ENCODE measurements at places on chromosomes 3 and 15.

- no peak for DNase-seq
Measured at GRCh38 chr3:158419820-158420653, 151.0 kb upstream of the MLF1 start.

DNA sequence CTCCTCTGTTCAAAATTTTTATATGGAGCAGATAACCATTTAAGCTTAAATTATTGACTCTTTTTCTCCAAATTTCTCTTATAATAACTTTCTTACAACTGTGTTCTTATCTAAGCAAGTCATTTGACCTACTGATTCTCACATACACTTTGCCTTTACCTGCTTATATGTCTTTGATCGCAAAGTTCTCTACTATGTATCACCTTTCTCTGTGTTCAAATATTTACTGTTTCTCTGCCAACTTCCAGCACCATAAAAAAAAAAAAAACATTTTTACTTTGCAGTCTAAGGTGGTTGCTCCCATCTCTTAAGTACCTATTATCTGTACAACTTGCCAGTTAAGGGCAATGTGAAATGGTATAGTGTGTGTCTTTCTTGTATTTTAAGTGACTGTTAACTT, 100.8 kb upstream of the DPH6 start:
- no peak for DNase-seq

DNA sequence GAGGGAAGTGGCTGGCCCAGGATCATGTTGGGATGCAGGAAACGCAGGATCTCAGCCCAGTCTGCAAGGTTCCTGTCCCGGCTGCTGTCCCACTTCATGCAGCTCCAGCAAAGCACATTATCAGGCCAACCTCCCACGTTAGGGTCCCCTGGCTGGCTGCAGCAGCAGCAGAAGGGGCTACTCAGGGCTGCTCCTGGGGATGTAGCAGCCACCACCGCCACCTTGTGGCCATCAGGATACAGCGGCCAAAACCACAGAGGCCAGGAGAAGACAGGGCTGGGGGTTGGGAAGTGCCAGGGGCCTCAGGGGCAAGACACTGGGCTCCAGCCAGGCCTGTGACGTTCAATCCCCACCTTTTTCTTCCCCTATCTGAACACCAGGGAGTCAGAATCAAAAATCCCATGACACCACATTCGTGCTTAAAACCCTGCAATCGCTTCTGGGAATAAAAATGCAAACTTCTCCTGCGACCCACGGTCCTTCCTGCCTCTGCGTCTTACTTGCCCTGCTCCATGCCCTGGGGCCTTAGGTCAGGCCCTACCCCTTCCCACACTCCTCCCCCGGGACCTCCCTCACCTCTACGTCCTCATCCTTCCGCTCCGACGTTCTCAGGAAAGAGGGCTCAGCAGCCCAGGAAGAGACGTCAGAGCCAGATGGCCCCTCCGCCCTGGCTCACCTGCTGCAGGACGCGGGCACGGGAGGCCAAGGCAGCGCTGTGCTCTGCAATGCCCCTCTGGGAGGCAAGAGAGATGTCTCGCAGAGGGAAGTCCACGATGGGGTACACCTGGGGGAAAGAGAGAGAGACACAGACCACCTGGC, 21.5 kb downstream of the SSUH2 start:
- DNase-seq, result peak; percentile 67

DNA sequence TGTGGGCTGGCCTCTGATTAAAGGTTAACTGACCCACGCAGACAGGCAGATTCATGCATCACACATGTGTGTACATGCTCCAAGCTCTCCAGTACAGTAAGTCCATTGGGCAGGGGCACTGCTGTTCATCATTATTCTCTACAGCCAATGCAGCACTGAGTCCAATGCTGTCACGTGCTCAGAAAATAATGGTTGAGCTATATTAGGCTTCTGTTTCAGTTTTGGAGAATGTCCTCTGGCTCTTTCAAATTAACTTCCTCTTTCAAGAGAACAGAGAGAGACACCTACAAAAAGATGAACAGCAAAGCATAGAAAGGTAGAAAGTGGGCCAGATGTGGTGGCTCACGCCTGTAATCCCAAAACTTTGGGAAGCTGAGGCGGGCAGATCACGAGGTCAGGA, 202.6 kb downstream of the MEX3B start:
- no peak for DNase-seq

- no peak for DNase-seq
Measured at GRCh38 chr3:23620638-23621015, 185.1 kb upstream of the UBE2E1 start.

GRCh38 chr3:136989781-136990524, 32.2 kb downstream of the IL20RB start:
- no peak for DNase-seq

DNA sequence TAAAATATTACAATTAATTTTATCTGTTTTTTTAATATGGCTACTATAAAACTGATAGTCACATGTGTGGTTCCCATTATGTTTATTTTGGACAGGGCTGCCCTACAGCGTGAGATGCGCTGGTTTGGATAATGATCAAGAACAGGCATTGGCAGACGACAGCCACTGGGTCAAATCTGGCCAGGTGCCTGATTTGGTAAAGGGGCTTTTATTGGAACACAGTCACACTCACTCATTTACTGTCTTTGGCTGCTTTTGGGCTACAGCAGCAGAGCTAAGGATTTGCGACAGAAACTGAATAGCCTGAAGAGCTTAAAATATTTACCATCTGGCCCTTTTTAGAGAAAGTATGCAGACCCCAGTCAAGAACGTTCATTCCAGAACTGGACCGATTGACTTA, 724.2 kb upstream of the CFAP20DC start:
- DNase-seq, result no peak

GRCh38 chr15:25596644-25597562, 158.1 kb upstream of the UBE3A start:
- peak; percentile 3 for DNase-seq

GRCh38 chr15:79956354-79956939, 14.5 kb downstream of the BCL2A1 start:
- DNase-seq, result no peak

DNA sequence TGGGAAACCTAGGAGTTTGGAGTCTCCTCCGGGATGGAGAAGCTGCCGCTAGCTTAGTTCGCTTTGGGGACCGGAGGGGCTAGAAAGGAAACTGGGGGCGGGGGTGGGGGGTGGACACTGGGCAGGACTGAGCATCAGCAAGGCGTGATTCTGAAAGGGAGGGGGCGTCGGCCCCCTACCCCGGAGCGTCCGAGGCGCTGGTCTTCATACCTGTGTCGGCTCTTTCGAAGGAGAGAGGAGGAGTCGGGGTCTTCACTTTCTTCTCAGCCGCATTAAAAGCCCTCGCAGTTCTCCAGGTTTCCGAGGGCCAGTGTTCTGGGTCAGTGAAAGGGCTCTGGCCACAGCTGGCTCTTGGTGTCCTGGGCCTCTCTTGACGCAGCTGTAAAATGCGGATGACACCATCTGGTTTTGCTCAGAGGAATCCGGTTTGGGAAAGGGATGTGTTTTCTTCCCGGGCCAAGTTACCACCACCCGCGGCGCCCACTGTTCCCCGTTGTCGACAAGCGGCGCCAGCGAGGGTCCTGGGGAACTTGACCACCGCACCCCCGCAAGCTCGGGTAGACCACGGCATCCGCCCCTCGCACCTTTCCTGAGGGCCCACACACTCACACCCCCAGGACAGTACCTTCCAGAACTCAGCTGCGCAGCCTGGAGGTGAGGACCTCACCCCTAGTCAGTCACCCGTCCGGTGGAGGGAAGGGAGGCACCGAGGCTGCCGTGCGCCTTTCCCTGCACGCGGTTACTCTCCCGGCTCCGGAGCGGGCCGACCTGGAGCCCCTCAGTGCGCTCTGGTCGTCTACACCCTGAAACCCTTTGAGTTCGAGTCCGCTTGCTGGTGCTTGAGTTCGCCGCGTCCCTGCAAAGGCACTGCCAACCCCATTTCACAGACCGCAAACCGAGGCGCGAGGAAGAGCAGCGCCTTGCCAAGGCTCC, 660 bp downstream of the CCK start:
- DNase-seq, result no peak

DNA sequence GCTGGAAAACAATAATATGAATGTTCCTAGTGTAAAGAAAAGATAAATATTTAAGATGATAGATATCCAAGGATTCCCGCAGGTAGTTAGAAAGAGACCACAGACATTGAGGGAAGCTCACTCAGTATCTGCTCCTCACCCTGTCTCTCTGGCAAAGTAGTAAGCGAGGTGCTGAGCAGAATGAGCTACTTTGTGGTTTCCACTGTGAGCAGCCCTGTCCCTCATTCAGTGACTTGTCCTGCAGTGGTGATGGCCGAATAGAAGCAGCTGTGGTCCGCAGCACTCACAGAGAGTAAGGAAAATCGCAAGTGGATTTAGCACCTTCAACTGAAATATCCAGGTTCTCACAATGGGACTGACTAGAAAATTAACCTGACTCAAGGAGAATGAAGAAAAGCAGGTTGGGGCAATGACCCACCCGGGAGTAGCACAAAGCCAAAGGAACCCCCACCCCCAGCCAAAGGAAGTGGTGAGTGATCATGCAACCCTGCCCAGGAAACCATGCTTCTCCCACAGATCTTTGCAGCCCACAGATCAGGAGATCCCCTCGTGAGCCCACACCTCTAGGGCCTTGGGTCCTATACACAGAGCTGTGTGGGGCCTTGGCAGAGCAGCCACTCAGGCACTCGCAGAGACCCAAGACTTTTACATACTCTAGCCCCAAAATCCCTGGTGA, 21.8 kb upstream of the SLC25A38 start:
- no peak for DNase-seq

- no peak for DNase-seq
Measured at GRCh38 chr15:81011593-81011992, 10.9 kb downstream of the TLNRD1 start.

DNA sequence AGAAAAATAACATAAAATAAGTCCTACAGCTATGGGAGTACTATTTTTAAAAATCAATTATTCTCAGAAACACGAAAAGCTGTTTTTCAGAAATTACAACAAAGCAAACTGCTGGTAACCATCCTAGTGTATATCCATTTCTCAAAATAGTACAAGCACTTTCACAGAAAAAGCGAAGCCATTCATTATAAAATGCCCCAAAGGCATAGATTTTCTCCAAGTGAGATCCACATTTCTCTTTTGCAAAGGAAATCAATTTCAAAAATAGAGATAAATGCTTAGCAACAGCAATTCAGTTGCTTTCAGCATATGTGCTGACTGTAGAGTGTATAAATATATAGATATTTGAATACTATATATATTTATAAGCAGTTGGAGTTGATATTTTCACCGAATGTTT, 1266.3 kb downstream of the SI start:
- no peak for DNase-seq

DNA sequence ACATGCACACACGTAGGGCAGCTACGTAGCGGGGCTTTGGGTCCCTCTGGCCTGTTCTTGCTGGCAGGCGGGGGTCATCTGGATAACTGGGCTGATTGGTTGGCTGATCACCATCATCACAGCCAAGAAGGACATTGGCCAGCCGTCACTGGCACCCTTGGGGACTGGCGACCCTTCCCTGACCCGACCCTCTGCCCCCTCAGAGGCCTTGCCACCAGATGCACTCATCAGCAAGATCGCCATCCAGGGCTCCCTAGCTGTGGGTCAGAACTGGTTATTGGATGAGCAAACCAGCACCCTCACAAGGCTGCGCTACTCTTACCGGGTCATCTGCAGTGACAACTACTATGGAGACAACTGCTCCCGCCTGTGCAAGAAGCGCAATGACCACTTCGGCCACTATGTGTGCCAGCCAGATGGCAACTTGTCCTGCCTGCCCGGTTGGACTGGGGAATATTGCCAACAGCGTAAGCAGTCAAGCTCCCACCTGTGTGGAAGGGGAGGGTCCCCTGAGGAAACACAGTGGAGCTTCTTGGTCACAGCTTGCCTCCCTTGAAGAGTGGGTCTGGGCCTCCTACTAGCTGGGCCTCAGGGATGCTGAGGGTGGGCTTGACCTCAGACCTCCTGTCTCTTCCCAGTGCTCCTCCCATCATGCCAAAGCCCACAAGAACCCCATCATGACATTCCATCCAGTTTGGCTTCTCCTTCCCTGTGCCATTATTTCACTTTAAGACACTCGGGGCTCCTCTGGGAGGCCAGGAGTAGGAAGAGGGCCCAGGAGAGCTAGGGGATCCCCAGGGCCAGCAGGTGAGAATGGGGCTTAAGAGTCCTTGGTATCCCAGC, 2.4 kb downstream of the DLL4 start:
- DNase-seq, result no peak

DNA sequence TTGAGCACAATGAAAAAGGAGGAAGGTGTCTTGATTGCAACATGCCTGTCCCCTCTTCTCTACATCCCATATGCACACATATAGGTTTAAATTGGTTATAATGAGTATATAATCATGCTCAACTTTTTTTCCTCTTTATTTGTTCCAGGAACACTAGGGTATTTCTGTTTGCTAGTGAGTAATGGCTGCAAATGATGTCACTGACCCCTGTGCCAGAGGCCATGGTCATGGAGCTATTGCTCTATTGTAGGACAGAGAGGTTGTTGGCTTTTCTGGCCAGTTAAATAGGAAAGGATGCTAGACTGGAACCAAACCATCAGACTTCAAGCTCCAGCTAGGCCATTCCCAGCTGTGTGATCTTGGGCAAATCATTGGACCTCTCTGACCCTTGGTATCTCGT, 9.6 kb downstream of the ARHGEF3 start:
- DNase-seq, result no peak

DNA sequence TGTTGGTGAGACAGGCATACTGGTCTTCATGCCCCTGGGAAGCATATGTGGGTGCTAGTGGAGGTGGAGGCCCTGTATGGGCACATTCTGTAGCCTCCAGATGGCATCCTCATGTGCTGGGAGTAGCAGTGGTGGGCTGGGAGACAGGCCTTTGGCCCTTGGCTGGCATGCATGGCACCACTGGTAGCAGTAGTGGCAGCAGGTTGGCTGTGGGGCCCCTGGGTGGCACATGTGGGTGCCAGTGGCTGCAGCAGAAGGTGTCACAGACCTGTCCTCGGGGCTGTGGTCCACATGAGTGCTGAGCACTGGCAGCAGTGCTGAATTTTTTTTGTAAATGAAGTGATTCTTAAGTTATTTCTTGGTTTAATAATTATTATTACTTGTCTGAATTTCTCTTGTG, 71.2 kb downstream of the TNFAIP8L3 start:
- no peak for DNase-seq

- DNase-seq, result peak; percentile 51
Measured at GRCh38 chr3:194450341-194450740, 36.5 kb downstream of the ATP13A3 start.

GRCh38 chr15:70362350-70362749, 264.6 kb upstream of the TLE3 start:
- DNase-seq, result no peak

DNA sequence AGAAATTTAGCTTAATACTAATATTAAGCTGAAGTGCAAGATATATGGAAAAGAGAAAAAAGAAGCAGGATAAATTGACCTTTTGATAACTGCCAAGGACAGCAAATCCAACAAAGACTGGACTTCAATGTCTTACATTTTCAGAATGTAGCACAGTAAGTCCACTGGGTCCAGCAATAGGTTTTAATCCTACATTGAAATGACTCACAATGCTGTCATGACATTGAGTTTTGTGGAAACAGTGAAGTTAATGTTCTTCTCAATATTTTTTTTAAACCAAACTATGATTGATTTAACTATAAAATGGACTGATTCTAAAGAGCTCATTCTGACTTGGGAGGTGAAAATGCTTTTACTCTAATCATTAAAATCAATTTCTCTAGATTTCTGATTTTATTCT, 166.6 kb upstream of the ZNF717 start:
- DNase-seq, result no peak

All from SHP77 (cell line).